ENCODE measurements at places on chromosomes 3 and 15. TPM values are rescaled to one million over a fixed set of nuclear protein-coding genes. Genes with fewer than 3 reads are reported as not detected.

GPR149 gene
- not detected for total RNA-seq

MTMR10 gene
- 26.9 TPM for total RNA-seq

DNA sequence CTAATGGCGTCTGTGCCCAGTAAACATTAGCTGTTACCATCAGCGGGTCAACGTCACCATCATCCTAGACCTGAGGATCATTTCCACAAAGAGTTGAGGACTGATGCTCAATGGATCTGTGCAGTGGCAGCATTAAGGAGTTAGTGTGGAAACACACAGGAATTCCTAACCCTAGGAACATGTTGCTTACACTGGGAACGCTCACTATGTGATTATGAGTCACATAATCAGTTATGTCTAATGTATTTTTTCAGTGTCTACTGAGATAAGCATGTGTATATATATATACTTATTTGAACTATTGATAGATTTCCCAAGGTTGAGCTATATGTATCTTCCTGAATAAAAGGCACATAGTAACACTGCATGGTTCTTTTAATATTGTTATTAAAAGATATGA, 19.0 kb downstream of the ARNT2 start:
- H3K4me1 ChIP-seq, result no peaks in the 10 kb centered on the region
- no peak overlapping the region for H3K27ac ChIP-seq

DNA sequence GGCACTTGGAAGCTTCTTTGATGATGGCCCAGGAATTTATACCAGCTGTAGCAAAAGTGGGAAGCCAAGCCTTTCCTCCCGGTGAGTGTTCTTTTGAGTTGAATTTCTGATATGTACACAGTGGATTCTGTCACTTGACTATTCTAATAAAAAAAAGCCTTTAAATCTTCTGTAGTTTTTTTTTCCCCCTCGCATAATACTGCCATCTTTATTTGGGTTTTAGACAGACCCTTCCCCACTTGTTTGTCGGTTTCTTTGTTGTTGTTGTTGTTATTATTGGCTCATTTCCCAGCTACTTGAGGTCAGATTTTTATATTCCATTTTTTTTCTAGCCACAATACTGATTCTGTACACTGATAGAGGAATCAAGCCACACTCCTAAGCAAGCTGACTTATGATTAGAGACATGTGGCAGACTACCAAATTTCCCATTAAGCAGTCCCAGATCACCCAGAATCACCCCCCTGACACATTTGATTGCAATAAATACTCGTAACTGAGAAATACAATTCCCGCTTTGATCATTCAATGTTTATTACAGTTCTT, 122.4 kb upstream of the IL12A start:
- no peaks in the 10 kb centered on the region for H3K27me3 ChIP-seq
- DNase-seq, result no peak
- no peak overlapping the region for H3K27ac ChIP-seq
- no peak overlapping the region for H3K4me3 ChIP-seq
- H3K36me3 ChIP-seq, result no peaks in the 10 kb centered on the region

DNA sequence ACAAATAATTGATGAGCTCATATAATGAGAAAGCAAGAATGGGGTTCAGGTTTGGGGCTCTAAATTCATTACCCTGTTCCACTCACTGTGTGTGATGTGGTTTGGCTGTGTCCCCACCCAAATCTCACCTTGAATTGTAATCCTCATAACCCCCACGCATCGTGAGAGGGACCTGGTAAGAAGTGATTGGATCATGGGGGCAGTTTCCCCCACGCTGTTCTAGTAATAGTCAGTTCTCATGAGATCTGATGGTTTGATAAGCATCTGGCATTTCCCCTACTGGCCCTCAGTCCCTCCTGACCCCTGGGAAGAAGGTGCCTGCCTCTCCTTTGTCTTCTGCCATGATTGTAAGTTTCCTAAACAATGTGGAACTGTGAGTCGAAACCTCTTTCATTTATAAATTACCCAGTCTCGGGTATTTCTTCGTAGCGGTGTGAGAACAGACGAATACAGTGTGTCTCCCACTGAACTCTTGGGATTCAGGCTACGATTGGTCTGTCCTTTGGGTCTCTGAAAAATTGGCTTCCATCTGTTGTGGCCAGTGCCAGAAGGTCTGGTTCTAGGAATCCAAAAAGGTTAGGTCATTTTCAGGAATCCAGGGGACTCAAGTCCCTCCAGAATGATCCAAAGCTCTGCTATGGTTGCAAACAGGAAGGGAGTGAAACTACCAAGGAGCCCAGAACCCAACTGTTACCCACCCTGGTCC, 87.7 kb downstream of the XXYLT1 start:
- no peaks in the 10 kb centered on the region for H3K27me3 ChIP-seq
- H3K27ac ChIP-seq, result no peak overlapping the region
- H3K4me1 ChIP-seq, result peaks cover 20% of the 10 kb centered on the region
- peak; percentile 44 for DNase-seq

GRCh38 chr3:96960661-96961330, 146.4 kb downstream of the EPHA6 start:
- H3K4me3 ChIP-seq, result no peak overlapping the region
- no peaks in the 10 kb centered on the region for H3K4me1 ChIP-seq
- no peak for DNase-seq
- no peaks in the 10 kb centered on the region for H3K36me3 ChIP-seq
- no peaks in the 10 kb centered on the region for H3K27me3 ChIP-seq

GRCh38 chr3:22189616-22190015, 438.6 kb upstream of the ZNF385D start:
- no peak overlapping the region for H3K27ac ChIP-seq
- no peak overlapping the region for H3K4me3 ChIP-seq
- no peaks in the 10 kb centered on the region for H3K27me3 ChIP-seq

SAMD7 gene
- not detected for total RNA-seq

GRCh38 chr15:41989573-41990242, 17.4 kb upstream of the EHD4 start:
- no peaks in the 10 kb centered on the region for H3K27me3 ChIP-seq
- H3K4me1 ChIP-seq, result no peaks in the 10 kb centered on the region
- H3K4me3 ChIP-seq, result no peak overlapping the region
- no peak overlapping the region for H3K27ac ChIP-seq
- no peaks in the 10 kb centered on the region for H3K36me3 ChIP-seq

DNA sequence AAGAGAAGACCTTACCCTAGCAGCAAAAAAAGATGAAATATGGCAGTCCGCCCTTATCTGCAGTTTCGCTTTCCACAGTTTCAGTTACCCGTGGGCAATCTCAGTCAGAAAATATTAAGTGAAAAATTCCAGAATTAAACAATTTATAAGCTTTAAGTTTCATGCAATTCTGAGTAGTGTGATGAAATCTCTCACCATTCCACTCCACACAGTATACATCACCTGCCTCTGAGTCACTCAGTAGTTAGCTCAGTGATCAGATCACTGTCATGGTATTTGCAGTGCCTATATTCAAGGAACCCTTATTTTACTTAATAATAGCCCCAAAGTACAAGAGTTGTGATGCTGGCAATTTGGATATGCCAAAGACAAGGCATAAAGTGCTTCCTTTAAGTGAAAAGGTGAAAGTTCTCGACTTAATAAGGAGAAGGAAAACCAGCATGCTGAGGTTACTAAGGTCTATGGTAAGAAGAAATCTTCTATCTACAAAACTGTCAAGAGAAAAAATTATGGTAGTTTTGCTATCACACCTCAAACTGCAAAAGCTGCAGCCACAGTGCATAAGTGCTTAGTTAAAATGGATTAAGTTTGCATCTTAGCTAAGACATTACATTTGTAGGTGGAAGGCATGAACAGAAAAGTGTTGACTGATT, 48.1 kb downstream of the HSPBAP1 start:
- no peaks in the 10 kb centered on the region for H3K36me3 ChIP-seq
- no peak overlapping the region for H3K27ac ChIP-seq
- no peaks in the 10 kb centered on the region for H3K4me1 ChIP-seq
- H3K4me3 ChIP-seq, result no peak overlapping the region

GRCh38 chr3:159788291-159788690, 200.3 kb upstream of the IL12A start:
- no peaks in the 10 kb centered on the region for H3K27me3 ChIP-seq
- H3K4me3 ChIP-seq, result no peak overlapping the region
- no peaks in the 10 kb centered on the region for H3K4me1 ChIP-seq
- no peak overlapping the region for H3K27ac ChIP-seq
- H3K36me3 ChIP-seq, result no peaks in the 10 kb centered on the region

DNA sequence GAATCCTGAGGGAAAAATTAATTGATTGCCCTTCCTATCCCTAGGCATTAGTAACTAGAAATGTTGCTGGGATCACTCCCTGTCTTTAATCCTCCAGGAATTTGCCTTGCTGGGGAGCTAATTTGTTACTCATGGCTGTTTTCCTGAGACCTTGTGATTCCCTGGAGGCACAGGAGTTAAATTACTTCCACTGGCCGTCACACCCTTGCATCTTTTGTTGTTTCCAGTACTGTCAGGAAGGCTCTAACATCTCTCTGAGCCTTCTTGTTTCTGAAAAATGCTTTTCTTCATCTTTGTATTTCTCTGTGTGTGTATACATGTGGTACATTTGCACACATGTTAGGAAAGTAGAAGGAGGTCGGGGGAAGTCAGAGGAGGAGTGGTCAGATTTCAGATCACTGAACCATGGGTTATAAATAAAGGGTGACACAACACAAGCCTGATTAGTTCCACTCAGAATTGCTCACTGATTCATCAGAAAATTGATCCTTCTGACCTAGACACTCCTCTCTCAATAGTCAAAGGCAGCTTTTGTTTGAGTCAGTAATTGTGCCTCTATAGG, 23.5 kb upstream of the LRRFIP2 start:
- no peaks in the 10 kb centered on the region for H3K27me3 ChIP-seq
- H3K4me1 ChIP-seq, result no peaks in the 10 kb centered on the region
- H3K36me3 ChIP-seq, result no peaks in the 10 kb centered on the region
- no peak overlapping the region for H3K27ac ChIP-seq
- DNase-seq, result no peak
- H3K4me3 ChIP-seq, result no peak overlapping the region

- H3K4me1 ChIP-seq, result no peaks in the 10 kb centered on the region
- H3K36me3 ChIP-seq, result no peaks in the 10 kb centered on the region
- DNase-seq, result no peak
These were observed 47.9 kb downstream of the ATP13A5 start for GRCh38 chr3:193330555-193331204.

DNA sequence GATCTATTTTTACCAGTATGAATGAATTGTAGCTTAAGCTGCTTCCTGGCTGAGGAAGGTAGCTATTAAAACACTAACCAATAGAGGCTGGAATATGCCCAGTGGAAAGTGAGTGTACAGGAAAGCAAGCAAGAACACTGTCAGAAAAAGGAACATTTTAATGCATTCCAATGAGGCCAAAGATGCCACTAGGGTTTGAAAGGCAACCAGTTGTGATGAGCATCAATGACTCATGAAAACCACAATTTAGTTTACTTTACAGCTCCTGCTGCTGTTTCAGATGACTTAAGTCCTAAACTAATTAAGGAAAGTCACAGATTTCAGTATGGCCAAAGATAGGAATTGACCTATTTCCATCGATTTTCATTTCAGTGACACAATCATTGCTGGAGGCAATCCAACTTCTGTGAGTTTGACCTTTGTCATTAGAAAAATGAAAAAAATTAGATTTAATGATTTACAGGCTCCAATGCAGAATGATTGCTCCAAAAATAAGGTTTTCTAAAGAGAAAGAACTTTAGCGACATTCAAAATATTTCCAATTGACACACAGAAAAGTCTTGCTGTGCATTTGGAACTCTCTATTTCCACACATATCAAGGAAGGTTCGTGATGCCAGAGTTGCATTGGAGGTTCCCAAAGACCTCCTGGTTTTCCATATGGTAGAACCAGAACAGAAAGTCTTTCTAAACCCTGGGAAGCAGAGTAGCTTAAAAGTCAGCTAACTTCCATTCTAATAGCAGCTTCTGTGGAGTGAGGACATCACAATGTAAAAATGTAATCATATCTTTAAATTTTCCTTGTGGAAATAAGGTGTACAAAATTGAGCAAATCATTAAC, 103.0 kb downstream of the SUCNR1 start:
- no peaks in the 10 kb centered on the region for H3K36me3 ChIP-seq
- H3K27ac ChIP-seq, result no peak overlapping the region
- H3K4me3 ChIP-seq, result no peak overlapping the region
- no peak for DNase-seq
- no peaks in the 10 kb centered on the region for H3K27me3 ChIP-seq
- no peaks in the 10 kb centered on the region for H3K4me1 ChIP-seq

HRH1 gene
- 0.87 TPM for total RNA-seq

GRCh38 chr3:47250309-47251060, 32.1 kb downstream of the KIF9 start:
- no peak overlapping the region for H3K4me3 ChIP-seq
- DNase-seq, result peak; percentile 53
- no peaks in the 10 kb centered on the region for H3K27me3 ChIP-seq
- H3K36me3 ChIP-seq, result no peaks in the 10 kb centered on the region
- no peaks in the 10 kb centered on the region for H3K4me1 ChIP-seq

- no peak for DNase-seq
- no peaks in the 10 kb centered on the region for H3K36me3 ChIP-seq
- peaks cover 10% of the 10 kb centered on the region for H3K4me1 ChIP-seq
- H3K27ac ChIP-seq, result no peak overlapping the region
These were observed 48.9 kb downstream of the CYP11A1 start for GRCh38 chr15:74318376-74319137.

GRCh38 chr3:10398341-10398740, 77.4 kb upstream of the SEC13 start:
- no peak overlapping the region for H3K4me3 ChIP-seq
- no peaks in the 10 kb centered on the region for H3K4me1 ChIP-seq
- H3K27ac ChIP-seq, result no peak overlapping the region
- DNase-seq, result no peak

GRCh38 chr3:5116538-5116937, 5.6 kb upstream of the ARL8B start:
- peak; percentile 15 for DNase-seq
- no peaks in the 10 kb centered on the region for H3K4me1 ChIP-seq
- H3K36me3 ChIP-seq, result no peaks in the 10 kb centered on the region
- no peak overlapping the region for H3K4me3 ChIP-seq
- H3K27me3 ChIP-seq, result no peaks in the 10 kb centered on the region

CLRN1 gene
- total RNA-seq, result 1.0 TPM

PRR20G gene
- not detected for total RNA-seq

PIK3CB gene
- total RNA-seq, result 12.7 TPM

GRCh38 chr3:8301977-8302735, 199.5 kb upstream of the LMCD1 start:
- no peaks in the 10 kb centered on the region for H3K27me3 ChIP-seq
- no peak for DNase-seq
- H3K36me3 ChIP-seq, result no peaks in the 10 kb centered on the region
- no peak overlapping the region for H3K4me3 ChIP-seq
- no peak overlapping the region for H3K27ac ChIP-seq
- no peaks in the 10 kb centered on the region for H3K4me1 ChIP-seq

GRCh38 chr3:71724584-71725270, 475 bp downstream of the EIF4E3 start:
- no peaks in the 10 kb centered on the region for H3K27me3 ChIP-seq
- DNase-seq, result peak; percentile 67
- peak overlapping the region; percentile 44 for H3K4me3 ChIP-seq
- H3K27ac ChIP-seq, result peak overlapping the region; percentile 77
- no peaks in the 10 kb centered on the region for H3K36me3 ChIP-seq
- peaks cover 7% of the 10 kb centered on the region for H3K4me1 ChIP-seq

DNA sequence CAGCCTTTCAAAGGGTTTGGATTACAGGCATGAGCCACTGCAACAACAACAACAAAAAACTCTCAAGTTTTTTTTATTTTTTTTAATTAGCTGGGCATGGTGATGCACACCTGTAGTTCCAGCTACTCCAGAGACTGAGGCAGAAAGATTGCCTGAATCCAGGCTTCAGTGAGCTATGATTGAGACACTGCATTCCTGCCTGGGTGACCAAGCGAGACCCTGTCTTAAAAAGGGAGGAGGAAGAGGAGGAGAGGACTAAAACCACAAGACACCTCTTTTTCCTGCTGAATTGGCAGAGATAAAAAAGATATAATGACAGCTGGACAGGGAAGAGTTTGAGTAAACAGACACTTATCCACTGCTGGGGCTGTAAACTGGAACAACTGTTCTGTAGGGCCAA, 22.7 kb upstream of the CHRNB4 start:
- H3K36me3 ChIP-seq, result no peaks in the 10 kb centered on the region
- no peak overlapping the region for H3K4me3 ChIP-seq
- no peak overlapping the region for H3K27ac ChIP-seq
- no peaks in the 10 kb centered on the region for H3K27me3 ChIP-seq
- H3K4me1 ChIP-seq, result no peaks in the 10 kb centered on the region
